CD4-positive, alpha-beta T cell treated with Interleukin-15 for 4 hours (primary cell): ENCODE measurements at places on chromosomes 4 and X.

DNA sequence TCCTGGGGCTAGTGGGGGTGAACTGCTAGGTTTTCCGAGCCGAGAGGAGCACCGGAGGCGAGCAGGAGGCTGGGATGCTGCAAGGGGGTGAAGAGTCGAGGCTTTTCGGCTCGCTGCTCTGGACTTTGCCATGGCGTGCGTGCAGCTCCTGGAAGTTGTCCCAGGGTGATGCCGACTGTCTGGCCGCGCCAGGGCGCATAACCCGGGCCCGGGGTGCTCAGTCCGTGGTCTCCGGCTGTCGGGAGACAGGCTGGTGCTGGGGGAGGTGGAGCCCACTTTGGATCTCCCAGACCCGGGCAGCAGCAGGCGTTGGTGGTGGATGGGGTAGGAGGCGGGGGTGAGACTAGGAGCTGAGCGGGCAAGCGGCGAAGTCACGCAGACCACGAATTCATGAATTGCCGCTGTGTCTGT, 793 bp downstream of the GRIA3 start:
- DNase-seq = no peak

DNA sequence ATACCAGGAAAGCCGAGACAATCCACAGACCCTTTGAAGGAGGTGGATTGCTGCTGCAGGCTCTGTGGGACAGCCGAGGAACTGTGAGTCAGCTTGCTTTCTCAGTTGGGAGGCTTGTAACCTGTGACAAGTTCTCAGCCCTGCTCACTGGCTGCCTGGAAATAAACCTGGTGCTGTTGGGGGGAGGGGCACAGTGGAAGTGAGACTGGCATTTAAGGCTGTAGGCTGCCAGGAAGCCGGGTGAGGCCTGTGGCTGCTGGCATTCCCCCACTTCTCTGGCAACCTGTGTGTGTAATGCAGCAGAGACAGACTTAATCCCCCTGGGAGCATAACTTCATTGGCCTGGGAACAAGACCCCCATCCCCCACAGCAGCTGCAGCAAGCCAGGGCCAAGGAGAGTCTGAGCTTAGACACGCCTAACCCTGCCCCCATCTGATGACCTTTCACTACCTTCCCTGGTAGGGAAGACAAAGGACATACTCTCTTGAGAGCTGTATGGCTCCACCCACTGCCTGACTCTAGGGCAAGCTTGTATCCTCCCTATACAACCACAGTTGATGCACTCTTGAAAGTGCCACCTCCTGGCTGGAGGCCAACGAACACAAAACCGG, 64.1 kb downstream of the ALPK1 start:
- DNase-seq = no peak

- no peak for DNase-seq
These were observed 112.5 kb upstream of the MAP9 start for GRCh38 chr4:155489271-155489670.

DNA sequence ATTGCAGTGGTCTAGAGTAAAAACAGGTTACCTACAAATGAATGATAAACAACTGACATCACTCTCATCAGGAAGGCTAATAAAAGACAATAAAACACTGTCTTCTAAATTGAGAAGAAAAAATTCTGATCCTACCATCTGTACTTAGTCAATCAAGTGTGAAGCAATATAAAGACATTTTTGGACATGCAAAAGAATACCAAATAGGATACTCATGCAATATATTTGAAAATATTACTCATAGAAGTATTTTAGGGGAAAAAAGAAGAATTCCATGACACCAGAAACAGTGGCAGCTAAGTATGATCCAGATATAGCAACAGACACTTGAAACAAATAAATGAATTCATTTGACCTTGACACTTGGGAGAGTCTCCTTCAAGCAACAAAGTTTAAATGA, 63.8 kb upstream of the FAM120C start:
- no peak for DNase-seq
